ENCODE measurements at places on chromosomes 5 and 9. TPM values are rescaled to one million over a fixed set of nuclear protein-coding genes. Genes with fewer than 3 reads are reported as not detected.

The OLFML2A gene
- 0.20 TPM for polyA plus RNA-seq

The CCDC180 gene
- polyA plus RNA-seq = not detected

The PTGS1 gene
- polyA plus RNA-seq = 17.5 TPM

The TSLP gene
- not detected for polyA plus RNA-seq

The PCDHB16 gene
- polyA plus RNA-seq = not detected

The SNCB gene
- polyA plus RNA-seq = not detected

The GALNT10 gene
- polyA plus RNA-seq = 25.0 TPM

The BTNL3 gene
- not detected for polyA plus RNA-seq

The DNAJC18 gene
- 5.1 TPM for polyA plus RNA-seq

The PCDHGA12 gene
- 0.59 TPM for polyA plus RNA-seq

The NKD2 gene
- not detected for polyA plus RNA-seq

The DDX4 gene
- polyA plus RNA-seq = not detected

The TEX48 gene
- not detected for polyA plus RNA-seq

The SAPCD2 gene
- polyA plus RNA-seq = 0.38 TPM

The SV2C gene
- not detected for polyA plus RNA-seq

The PCDHGA1 gene
- not detected for polyA plus RNA-seq
